ENCODE measurements at places on chromosomes 16 and 17.

DNA sequence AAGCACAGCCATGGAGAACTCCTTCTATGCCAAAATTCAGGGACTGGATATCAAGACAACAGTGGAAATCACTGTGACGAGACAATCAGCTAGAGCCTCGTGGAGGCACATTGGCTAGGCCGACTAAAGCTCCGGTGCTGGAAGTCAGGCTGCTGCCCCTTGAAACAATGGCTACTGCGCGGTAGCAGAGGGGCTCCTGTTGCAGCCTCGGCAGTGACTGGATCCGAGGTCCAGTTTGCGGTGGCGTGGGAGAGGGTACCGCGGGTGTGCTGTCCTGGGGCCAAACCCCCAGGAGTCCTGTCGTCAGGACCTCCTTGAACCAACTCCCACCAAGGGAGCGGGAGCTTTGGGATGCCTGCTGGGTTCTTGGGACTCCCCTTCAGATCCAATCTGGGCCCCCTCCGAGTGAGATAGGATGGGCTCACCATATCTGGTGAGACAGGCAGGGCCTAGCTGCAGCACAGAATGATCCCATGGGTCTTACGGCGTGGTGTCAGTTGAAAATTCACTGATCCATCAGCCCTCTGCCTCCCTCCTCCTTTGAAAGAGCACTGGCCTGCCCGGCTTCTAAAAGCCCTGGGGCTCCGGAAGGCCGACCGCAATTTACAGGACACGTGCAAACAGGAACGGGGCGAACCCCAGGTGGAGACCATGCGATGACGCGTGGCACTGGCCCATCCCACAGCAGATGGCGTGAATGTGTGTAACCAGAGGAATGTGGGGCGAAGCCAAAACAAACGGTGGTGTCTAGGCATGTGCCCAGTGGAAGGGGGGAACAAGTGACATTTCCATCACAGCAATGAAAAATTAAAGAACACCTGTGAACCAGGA is 15.8 kb upstream of the KCNJ18 start:
- no peak for DNase-seq

- peak; percentile 77 for DNase-seq
These were observed 9.2 kb upstream of the PRKCB start for GRCh38 chr16:23826528-23827045.

GRCh38 chr16:56477096-56477878 is 25.9 kb downstream of the OGFOD1 start:
- DNase-seq = no peak

DNA sequence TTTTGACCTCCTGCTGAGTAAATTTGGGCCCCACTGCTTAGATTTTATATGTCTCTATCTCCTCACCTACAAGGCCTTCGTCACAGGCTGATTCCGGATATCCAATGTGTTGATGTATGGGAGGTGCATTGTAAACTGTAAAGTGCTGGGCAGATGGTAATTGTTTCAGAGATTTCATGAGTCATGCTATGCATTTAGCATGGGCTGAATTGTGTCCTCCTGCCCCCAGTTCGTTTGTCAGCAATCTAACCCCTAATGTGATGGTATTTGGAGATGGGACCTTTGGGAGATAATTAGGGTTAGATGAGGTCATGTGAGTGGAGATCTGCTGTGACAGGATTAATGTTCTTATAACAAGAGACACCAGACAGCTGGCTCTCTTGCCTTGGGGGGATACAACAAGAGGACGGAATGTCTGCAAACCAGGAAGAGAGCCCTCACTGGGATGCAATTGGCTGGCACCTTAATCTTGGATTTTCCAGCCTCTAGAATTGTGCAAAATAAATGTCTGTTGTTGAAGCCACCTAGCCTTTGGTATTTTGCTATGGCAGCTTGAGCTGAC is 101.8 kb upstream of the NLRP1 start:
- no peak for DNase-seq

DNA sequence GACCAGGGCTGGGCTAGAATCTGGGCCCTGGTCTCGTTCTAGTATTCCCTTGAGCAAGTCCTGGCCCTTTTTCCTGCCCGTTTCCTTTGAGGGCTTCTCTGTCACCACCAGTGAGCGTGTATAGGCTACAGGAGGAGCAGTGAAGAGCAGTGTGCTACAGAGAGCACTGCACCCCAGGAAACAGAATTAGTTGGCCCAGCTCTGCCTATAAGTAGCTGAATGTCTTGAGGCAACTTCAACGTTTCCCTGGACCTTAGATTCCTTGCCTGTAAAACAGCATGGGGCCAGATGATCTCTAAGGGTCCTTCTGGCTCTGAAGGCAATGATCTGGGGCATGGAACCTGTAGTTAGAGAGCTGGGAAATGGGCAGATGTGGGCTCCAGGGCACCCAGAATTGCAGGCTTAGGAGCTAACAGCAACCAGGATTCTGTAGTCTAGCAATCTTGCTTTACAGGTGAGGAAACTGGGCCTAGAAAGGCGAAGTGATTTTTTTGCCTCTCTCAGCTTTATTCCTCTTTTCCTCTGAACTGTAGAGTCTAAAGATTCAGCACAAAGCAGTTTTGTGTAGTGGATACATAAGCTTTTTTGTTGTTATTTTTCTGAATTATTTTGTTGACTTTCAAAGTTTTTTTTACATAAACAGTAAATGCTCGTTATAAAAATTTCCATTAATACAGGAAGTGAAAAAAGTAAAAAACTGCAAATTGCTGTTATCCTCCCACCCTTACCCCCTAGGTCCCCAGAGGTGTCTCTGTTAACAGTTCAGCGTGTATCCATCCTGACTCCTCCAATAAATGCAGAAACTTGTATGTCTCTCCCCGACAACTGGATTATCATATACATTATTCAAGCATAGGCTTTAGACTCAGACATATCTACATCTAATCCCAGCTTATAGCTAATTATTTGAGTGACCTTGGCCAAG is 1.7 kb upstream of the MYL4 start:
- no peak for DNase-seq

DNA sequence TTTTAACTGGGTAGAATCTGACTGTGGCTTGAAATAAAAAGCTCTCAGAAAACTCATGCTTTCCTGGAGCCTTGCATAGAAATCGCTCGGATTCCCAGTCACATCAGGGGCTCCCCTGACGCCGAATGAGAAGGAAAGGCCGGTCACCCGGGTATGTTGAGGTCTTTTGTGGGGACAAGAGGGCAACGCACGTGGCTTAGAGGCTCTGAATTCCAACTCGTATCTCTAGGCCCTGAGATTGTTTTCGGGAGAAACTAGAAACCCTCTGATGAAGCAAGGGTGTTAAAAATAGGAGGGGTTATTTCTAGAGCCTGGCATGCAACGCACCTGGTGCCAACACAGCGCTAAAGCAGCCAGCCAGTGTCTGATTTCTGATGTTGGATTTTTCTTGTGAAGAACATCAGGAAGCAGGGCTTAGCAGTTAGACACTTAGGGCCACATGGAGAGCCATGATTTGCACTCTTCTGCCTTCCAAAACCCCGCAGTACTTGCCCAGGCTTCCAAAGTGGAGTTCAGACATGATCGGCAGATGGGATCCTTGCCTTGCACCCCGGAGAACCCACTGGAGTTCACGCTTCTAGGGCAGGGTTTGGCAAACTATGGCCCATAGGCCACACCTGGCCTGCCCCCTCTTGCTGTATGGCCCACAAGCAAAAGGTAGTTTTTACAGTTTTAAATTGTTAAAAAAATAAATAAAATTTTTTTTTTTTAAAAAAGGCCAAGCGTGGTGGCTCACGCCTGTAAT is 12.6 kb downstream of the CACNG1 start:
- no peak for DNase-seq

DNA sequence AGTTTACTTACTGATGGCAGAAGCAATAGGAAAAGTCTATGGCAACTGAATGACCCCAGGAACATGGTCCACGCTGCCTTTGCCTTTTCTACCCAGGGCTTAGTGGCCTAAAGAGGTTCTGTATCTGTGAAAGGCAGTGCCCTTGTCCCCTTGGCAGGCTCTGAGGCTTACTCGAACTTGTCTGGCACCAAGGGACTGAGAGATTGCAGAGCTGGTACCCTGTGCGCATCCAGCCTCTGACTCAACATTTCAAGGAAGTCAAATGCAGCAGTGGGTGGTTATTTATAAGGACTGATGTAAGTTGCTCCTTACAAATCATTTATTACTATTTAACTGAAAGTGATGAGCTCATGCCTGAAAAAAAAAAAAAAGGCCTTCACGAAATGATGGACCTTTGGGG is 299.9 kb upstream of the MYOCD start:
- no peak for DNase-seq

DNA sequence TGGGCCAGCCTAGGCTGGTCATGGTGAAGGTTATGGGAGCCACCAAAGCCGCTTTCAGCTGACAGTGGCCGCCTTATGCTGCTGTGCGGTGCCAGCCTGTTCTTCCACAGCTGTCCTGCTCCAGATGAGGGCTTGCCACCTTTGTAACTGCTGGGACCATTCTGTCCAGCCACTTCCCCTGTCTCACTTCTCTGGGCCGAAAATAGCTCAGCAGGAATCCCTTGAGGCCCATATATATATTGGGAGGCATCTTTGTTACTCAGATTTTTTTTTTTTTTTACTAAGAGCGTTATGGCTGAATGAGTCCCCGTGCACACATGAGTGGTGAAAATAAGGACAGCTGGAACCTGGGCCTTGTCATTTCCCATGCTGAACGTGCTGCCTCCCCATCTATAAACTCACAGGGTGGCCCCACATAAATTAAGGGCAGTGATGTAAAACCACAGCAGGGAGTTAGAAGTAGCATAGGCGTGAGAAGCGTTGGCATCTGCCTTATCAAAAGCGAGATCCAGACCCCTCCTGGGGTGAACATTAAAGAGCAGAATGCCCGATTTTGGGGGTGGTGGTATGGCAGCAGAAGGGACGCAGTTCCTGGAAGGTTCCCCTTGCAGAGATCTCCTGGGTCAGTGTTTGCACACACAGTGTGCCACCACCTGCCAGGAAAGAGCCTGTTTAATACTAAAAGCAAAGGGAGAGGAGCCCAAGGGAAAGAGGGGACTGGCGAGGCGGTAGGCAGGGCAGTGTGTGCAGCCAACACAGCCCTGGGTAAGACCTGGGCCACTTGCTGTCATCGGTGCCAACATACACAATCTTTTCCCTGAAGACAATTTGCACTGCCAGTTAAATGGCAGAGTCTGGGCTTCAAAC is 57.8 kb downstream of the USP43 start:
- DNase-seq = no peak

DNA sequence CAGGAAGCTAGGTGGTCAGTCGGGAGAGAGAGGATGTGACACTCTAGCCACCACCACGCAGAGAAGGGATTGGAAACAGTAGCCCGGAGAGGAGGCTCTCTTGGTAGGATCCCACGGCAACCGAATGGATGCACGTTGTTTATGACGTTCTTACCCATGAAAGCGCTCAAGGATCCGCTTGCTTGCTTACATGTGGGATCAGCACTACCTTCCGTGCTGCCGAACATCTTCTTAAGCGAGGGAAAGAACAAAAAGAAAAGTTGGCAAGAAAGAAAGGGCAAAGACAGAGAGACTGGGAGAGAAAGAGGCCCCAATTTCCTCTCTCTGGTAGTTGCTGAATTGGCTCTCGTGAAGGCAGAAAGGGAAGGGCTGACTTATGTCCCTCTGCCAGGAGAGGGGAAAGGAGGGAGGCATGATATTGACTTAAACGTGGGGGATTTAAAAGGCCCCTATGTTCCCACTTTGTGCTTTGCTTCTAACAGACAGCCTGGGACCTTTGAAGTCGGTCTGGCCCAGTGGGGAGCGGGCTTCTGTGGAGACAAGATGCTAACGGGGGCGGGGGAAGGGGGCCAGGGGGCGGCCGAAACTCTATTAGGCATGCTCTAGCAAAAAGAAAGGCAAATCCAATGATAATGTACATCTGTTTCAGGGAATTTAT is 35.4 kb downstream of the SNX20 start:
- DNase-seq = no peak

DNA sequence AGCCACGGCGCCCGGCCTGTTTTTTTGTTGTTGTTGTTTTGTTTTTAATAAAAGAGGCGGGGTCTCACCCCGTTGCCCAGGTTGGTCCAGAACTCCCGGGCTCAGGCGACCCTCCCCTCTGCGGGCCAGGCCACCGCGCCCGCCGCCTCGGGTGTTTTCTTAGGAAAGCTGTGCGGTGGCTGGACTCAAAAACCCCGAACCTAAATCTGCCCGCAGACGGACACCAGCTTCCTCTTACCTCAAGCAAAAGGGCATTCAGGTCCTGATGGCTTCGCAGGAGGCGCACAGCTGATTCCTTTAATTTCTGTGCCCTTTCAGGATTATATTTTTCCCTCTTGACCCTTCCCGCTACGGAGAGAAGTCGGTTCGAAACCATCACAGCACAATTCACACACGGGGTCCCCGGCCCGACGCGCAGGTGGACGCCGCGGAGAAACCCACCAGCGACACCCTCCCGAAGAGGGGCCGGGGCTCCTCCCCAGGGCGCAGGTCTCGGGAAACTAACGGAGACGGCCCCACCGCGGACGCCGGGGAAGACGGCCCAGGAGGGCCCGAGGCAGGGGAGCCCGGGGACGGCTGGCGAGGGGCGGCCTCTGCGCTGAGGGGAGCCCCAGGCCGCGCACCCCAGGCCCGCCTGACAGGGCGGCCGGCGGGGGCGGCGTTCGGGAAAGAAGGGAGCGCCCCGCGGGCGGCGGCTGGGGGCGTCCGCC is 653 bp downstream of the FANCA start:
- DNase-seq = no peak

GRCh38 chr17:79038545-79039135 is 14.7 kb downstream of the C1QTNF1 start:
- DNase-seq = no peak

- DNase-seq = no peak
These were observed 4.2 kb downstream of the C16orf90 start for GRCh38 chr16:3490911-3491629.

DNA sequence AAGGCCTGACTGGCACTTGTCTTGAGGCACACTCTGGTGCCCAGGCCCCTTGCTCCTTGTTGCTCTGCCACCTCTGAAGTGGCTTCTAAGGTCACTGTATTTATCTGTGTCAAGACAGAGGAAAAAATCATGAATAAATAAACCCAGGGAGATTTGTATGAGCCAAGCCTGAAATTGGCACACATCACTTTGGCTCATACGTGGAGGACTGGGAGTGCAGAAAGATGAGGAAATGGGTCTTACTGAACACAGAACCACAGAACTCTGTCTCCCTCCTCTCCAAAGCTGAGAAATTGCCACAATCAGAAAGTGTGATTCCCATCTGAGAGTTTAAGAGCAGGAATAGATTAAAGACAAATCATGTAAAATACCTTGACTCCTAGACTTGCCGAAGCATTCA is 27.1 kb upstream of the C16orf78 start:
- DNase-seq = no peak

DNA sequence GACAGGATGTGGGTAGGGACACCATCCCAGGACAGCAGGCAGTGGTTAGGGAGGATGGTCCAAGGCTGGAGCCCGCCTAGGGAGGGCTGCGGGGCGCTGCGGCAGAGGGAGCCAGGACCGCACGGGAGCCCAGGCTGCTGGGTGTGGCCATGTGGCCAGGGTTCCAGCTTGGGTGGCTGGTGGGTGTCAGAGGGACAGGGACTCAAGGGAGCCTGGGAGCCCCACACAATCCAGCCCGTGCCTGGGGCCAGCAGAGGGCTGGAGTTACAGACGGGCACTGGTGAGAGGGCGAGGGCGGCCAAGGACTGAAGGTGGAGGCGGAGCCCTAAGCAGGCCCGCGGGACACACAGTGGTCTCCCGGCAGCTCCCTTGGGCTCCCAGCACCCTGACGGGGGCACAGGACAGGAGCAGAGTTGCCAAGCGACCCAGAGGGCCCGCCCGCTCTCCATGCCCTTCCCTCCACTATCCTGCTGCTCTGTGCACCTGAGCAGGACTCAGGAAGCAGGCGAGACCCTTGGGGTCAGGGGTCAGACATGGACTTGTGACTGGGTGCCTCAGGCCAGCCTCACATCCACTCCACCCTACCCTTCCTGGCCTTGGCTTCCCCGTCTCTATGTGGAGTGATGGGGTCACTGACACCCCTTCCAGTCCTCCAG is 7.1 kb downstream of the MRPL28 start:
- DNase-seq = no peak

- no peak for DNase-seq
These were observed 482 bp downstream of the DCTPP1 start for GRCh38 chr16:30429418-30429677.
